H1 (cell line): ENCODE measurements at places on chromosomes 3 and 15. TPM values are rescaled to one million over a fixed set of nuclear protein-coding genes. Genes with fewer than 3 reads are reported as not detected.

DNA sequence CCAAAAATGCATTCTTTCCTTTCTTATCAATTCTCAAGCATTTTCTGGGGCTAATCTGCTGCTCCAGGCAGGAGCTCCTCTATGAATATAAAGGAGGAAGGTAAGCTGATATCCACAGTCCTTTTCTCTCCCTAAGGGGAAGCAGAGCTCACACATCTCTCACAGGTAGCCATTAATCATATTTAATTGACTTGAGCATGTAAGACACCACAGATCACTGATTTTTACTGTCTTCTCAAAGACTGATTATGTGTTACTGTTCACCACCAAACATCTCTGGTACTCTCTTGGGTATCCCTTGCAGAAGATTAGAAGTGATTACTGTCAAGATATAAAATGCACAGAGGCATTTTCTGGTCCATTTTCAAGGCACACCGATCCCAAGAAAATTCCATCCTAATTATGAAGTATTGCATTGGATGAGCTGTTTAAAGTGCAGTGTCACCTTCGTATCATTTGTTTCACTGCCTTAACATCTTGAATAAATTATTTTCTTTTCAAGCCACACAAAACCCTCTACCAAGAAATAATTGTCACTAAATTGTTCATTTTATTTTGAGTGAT lies 100.7 kb downstream of the ARPP21 start:
- DNase-seq = no peak

- DNase-seq = no peak
Observed at GRCh38 chr15:34952481-34952880, 17.1 kb downstream of the AQR start.

DNA sequence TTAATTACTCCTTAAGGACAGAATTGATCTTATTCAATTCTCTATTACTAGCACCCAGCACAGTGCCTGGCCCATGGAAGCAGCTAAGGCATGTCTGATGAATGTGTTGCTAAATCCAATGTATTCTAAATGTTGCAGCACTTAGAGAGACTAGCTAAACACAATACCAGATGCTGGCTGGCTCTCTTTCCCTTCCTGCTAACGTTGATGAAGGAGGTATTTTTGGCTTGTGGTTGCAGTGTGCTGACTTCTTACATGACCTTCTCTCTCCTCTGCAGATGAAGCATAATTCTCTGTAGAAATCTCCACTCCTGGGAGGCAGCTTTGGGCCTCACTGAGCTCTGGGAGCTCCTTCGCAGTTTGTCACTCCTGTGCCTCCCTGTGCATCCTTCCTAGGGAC lies 183.6 kb downstream of the PEX5L start:
- no peak for DNase-seq

Gene TEX55
- total RNA-seq = not detected in 2 replicates

Gene ATP8B4
- 0.24 and 0.57 TPM in 2 replicates for total RNA-seq

DNA sequence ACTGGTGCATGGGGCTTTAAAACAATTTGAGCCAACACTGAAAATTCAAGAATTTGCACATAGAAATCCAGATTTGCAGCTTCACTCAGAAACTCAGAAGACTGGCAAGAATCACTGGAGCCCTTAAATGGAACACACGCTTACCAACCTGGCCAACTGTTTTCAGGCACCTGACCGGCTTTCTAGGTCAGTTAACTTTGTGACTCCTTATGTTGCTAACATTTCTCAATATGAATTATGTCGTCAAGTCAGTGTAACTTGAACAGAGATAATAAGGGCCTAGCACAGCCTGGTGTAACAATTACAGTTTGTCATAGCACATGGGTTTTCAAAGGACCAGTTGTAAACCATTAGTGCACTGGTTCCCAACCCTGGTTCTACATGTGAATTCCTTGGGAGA lies 6.8 kb downstream of the CERS3 start:
- DNase-seq = no peak

GRCh38 chr3:172751175-172751704 lies 714 bp downstream of the ECT2 start:
- DNase-seq = no peak
